Femur (tissue), 1 donor: ENCODE measurements at places on chromosomes 11 and 22.

- no peak for DNase-seq
These were observed 23.0 kb downstream of the MYO18B start for GRCh38 chr22:25765016-25765367.

GRCh38 chr22:40426594-40427333, 56.4 kb downstream of the SGSM3 start:
- peak; percentile 50 for DNase-seq

DNA sequence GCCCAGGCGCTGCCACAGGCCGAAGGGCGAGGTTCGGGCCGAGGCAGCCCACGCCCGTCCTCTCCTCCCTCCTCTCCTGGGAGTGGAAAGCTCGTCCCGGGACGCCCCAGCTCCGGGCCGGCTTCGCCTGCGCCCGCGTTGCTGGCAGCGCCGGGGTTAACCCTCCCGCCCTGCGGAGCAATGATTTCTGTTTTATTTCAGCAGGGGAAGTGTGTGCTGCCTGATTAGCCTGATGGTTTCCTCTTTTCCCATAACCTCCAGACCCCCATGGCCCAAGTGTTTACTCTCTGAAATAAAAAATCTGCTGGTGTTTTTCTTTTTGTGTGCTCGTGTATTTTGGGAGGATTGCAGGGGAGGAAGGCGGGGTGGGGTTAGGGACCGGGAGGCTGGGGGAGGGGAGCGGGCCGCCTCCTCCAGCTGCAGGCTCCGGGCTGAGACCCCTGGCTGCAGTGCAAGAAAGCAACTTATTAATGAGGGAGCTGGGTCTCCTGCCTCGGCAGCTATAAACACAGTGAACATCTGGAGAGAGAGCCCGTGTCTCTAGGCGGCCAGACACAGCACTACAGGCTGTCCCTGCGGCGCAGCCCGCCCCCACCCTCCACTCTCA, 38.6 kb downstream of the ETS1 start:
- peak; percentile 89 for DNase-seq

- DNase-seq, result no peak
These were observed 3.1 kb downstream of the MRGPRX1 start for GRCh38 chr11:18936002-18936673.

DNA sequence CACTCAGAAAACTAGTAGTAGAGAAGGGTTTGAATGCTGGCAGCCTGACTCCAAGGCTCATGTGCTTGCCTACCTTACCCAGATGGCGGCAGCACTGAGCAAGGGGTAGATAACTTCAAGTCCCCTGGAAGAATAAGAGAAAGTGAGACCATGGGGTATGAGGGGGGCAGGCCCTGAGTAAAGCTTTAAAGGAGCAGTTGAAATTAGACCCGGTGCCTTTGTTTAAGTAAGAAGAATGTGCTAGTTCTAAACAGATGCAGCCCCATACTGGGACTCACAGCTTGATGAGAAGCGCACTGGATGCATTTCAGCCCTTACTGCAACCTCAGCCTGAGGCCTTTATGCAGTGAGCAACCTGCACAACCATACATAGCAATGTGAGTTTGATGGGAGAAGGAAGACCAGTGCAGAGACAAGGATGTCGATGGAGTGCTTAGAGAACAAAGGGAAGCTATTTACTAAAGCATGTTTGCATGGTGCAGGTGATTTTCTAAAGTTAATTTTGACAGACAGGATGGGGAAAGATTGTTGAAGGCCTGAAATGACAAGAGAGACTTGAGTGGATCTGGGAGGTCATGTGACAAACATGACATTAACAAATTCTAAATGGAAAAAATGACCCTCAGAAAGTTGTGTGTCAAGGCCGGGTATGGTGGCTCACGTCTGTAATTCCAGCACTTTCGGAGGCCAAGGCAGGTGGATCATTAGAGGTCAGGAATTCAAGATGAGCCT, 27.1 kb upstream of the TMA7B start:
- DNase-seq, result no peak

DNA sequence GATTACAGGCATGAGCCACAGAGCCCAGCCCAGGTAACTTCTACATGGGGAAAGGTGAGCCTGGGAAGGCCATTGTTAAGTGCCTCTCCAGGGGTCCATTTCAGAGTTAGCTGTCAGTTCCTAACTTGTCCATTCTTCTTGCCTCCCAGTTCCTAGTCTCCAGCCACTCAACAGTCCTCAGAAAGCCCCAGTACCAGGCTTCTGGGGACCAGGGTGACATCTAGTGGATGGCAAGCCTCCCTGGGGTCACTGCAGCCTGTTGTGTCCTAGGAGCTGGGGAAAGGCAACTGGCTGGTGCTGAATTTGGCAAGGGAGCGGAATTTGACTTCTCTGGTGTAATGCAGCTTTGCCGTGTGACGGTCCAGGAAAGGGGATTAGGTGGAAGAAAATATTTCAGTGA, 2.1 kb downstream of the LGALS12 start:
- peak; percentile 53 for DNase-seq

DNA sequence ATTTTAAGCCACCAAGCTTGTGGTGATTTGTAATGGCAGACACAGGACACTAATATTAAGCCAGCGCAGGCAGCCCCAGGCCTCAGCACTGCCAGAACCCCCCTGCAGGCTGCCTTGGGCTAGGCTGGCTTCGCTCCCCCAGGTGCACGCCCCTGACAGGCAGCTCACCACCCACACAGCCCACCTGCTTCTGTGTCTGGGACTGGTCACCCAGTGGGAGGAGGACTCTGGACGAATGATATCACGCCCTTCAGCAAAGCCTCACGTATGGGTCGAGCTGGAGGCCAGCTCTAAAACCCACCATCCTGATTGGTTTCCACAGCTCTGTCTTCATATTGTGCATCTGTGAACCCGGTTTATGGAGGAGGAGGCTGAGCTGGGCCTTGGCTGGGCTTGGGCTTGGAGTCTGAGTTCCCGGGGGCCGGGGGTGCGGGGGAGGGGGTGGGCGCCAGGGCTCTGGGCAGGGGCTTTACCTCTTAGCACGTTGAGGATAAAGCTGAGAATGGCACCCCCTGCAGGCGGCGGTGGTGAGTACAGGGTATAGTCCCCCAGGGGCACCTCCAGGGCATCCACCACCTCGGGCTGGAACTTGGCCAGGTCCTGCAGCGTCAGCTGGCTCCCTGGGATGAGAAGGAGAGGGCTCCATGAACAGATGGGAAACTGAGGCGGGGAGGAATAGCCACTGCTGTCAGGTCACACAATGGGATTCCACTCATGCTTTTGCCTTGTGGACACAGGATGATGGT, 13.8 kb downstream of the GGT5 start:
- DNase-seq, result no peak

DNA sequence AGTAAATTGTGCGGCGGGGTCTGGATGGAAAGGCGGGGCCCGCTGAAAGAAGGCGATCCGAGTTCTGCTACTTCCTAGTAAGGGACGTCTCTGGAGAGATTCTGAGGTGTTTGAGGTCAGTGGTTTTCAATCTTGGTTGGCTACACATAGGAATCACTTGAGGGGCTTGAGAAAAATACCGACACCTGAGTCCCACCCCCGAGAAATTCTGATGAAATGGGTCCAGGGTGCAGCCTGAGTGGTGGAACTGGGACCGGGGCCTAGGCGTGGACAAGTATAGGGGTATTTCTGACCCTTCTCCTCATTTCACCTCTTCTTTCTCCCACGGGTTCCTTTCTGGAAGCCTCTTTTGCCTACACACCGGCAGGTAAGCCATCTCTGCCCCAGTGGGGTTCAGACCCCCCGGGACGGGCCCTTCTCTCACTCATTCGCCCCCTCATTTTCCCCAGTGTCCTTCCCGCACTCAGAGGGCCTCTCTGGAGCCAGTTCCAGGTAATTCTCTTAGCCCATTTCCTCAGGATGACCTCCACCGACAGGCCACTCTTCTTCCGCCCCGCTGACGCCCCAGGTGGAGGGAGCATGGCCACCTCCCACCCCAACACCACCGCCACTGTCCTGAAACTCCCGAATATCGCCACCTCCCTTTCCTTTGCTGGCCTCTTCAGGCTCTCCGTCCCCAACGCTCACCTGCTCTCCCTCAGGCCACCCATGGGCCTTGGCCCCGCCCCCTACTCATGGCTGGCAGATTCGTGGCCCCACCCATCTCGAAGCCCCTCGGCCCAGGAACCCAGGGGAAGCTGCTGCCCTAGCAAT, 11.8 kb downstream of the ROBO3 start:
- peak; percentile 37 for DNase-seq

GRCh38 chr22:17952273-17952801, 72.0 kb downstream of the MICAL3 start:
- DNase-seq, result no peak

DNA sequence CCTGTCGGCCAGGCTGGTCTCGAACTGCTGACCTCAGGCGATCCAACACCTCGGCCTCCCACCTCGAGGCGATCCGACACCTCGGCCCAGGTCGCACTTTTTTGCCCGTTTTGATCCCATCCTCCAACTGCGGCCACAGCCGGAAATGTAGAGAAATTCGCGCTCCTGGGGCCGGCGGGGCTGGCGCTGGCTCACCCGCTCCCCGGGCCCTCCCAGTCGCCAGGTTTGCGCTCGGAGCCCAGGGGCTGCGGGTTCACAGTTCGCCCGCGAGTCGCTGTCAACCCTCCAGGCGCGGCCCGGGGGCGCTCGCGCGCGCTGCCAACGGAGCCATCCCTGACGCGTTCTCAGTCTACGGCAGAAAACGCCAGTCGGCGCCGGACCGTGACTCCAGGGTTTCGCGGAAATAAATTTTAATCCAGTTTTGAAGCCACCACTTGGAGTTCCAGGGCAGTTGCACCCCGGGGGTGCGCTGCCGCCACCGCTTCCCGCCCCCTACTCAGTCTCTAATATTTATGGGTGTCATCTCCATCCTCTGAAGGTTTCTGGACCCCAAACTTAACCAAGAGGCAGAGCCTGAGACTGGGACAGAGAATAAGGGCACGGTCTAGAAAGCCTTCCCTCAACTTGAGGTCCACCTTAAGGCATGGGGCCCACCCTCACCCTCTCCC, 1.5 kb upstream of the KLHDC7B start:
- peak; percentile 77 for DNase-seq

GRCh38 chr11:94749369-94749768, 18.8 kb upstream of the AMOTL1 start:
- DNase-seq, result no peak

DNA sequence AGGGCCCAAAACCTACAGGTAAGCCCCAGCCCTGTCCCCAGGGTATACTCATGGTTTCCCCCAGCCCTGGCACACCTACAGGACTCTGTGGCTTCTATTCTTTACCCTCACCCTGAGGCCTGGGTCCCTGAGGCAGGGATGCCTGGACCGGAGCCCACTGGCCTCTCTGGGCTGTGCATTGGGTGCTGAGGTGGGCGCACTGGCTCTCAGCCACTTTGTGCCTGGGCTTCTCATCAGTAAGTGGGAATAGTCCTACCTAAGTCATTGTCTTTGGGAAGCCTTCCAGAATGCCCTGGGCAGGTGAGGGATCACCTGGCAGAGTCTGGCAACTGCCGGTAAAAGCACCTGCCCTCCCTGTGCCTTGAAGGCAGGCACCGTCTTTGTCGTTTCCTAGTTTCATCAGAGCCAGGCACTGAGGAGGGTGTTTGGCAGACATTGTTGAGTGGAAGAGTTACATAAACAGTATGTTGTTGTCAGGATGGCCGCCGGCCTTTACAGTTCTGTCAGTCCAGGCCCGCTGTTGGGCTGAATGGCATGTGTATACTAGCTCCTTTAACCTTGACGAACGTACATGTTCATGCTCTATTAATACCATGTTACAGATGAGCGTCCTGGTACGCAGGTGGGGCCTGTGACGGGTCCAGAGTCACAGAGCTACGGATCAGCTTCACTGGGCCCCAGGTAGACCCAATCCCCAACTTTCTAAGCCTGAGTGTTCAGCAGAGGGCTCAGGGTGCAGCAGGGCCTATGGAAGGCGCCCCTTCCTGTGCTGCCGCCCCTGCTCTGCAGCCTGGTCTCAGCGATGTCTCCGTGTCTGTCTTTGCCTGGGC, 23.0 kb downstream of the SHANK3 start:
- DNase-seq, result no peak

- no peak for DNase-seq
These were observed 8.5 kb upstream of the DENND5A start for GRCh38 chr11:9273376-9274336.

GRCh38 chr11:102810950-102811660, 13.1 kb upstream of the MMP1 start:
- DNase-seq, result no peak

DNA sequence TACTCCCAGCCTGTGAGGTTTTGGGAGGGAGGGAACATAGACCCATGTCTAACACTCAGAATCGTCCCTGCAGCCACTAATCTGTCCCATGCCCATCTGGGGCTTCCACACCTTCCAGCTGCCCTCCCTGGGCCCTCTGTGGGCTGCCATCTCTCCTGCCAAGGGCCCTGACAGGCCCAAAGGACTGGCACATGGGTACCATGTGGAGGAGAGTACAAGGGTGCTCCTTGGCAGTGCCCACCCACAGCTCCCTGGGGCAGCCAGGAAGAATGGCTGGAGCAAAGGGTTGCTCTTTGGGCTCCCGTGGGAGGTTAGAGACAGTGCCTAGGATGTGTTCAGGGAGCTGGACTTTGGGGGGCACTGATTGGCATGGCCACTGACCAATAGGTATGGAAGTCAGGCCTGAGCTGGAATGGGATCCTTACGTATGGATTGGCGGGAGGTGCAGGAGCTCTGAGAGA, 56.8 kb downstream of the CD82 start:
- DNase-seq, result peak; percentile 19

- no peak for DNase-seq
These were observed 59.2 kb upstream of the FSHB start for GRCh38 chr11:30171661-30172060.

- no peak for DNase-seq
These were observed 37.7 kb upstream of the LRRC55 start for GRCh38 chr11:57144075-57144474.

DNA sequence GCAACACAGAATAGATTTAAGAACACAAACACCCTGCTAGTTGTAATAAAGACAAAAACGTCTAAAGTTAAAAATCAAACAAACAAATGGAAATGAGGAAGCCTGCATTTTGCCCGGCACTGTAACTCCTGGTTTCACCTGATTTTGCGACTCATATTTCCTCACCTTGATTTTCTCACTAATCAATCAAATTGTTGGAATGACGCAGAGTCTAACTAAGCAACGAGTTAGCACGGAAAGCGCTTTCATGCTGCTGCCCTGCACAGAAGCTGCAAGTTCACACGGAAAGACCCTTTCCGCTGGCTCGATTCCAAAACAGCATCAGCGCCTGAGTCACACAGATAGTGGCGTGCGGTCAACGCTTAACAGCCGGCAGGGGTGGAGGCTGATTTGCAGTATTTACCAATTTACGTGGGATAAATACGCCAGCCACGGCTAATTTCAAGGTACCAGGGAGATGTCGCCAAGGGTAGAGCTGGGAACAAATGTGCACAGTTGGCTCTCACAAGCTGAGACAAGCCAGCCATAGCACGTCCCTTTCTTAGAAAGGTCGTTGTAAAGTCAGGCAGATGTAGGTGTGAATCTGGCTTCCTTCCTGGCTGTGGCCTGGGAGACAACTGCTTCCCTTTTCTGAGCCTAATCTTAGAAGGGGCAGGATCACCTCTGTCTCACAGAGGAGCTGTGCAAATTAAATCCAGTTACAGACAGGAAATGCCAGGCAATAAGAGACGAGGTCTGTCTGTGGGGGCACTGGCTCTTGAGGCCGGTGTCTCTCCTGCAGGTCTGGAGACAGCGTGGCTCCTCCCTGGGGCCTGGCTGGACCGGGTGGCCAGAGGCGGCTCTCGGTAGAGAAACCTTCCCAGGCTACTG, 76.9 kb upstream of the TTLL12 start:
- peak; percentile 83 for DNase-seq
